ENCODE measurements at places on chromosomes 16 and 17.

- DNase-seq = no peak
Observed at GRCh38 chr17:28956112-28956511, 4.8 kb upstream of the PHF12 start.

DNA sequence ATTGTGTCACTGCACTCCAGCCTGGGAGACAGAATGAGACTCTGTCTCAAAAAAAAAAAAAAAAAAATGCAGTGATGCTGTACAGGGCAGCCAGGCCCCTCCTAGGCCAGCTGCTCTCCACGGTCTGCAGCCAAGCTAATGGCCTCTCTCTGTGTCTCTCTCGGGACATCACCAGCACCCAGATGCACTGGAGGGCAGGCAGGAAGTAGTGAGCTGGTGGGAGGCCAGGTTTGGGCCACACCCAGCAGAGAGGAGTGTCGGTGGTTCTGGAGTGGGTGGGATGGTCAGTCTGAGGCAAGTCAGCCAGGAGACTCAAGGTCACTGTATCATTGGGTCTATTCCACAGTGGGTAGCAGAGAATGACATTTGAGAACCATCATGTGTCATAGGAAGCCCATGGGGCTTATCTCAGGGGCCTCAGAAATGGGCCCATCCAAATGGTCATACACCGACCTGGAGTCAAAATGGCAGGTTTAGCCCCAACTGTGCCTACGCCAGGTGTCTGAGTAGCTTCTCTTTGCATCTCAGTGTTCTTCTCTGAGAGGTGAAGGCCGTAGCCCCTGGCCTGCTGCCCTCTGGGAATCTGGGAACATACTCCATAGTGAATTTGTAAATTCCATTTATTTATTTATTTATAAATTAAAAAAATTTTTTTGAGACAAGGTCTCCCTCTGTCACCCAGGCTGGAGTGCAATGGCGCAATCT, 22.7 kb downstream of the WNT9B start:
- DNase-seq = no peak

DNA sequence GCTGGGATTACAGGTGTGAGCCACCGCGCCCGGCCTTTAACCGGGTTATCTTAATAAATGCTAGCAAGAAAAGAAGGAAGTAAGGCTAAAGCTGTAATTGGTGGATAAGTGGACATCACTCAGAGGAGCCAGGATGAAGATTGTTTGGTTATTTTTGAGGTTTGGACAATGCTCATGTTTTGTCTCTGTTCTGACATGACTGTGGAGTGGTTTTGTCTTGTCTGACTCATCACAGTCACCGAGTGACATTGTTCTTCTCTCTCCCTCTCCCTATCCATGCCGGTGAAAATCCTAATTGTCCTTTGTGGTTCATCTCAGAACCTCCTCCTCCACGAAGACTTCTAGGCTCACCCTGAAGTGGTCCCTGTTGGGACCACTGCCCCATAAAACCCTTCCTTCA, 23.5 kb upstream of the GRIN2A start:
- DNase-seq = no peak

- DNase-seq = no peak
Observed at GRCh38 chr17:33175562-33175961, 117.5 kb downstream of the ASIC2 start.

DNA sequence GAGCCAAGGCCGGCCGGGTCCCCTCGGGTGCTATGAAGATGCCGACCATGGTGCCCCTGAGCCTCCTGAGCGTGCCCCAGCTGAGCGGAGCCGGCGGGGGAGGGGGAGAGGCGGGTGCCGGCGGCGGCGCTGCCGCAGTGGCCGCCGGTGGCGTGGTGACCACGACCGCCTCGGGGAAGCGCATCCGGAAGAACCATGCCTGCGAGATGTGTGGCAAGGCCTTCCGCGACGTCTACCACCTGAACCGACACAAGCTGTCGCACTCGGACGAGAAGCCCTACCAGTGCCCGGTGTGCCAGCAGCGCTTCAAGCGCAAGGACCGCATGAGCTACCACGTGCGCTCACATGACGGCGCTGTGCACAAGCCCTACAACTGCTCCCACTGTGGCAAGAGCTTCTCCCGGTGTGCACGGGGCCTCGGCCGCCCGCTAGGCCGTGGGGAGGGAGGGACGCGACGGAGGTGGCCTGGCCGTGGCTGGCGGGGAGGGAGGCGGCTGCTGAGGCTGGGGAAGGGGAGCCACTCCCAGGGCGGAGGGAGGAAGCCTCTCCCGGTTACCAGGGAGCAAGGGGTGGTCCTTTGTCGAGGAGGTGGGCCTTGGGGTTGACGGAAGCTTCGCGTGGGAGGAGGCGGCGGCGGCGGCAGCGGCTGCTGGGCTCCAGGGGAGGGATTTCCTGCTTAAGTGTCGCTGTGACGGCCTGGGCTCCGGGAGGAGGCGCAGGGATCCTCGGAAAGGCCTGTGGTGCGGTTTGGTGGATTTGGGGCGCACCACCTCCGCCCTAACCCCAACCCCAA, 1.3 kb downstream of the MAZ start:
- DNase-seq = peak; percentile 83

DNA sequence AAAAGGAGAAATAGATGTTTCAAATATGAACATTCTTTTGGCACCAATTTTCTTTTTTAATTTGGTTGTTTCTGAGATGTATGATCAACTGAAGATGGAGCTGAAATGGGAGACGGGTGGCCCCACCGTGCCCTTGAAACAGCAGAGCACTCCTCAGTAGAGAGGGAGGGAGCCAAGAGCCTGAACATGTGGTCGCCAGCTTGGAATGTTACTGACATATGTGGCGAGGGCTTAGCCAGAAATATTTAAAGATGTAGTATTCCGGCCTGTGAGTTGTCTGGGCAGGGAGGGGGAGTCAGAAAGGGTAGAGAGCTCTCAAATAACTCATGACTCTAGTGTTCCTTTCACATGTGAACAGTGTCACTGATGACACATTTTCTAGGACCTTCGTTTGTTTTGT, 13.3 kb upstream of the MRC2 start:
- no peak for DNase-seq

DNA sequence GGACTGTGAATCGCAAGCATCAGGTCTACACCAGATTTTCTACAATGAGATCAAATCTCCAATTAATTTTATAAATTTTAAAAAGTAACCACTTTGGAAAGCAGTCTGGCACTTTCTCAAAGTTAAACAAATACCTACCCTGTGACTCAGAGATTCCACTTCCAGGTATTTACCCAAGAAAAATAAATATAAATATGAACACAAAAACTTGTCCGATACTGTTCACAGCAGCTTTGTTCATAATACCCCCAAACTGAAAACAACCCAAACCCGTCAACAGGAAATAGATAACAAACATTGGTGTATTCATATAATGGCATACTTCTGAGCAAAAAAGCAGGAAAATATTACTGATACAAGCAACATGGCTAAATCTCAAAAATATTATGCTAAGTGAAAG, 12.1 kb downstream of the ZDHHC7 start:
- no peak for DNase-seq

GRCh38 chr17:55271223-55271571, 6.4 kb downstream of the HLF start:
- DNase-seq = no peak

DNA sequence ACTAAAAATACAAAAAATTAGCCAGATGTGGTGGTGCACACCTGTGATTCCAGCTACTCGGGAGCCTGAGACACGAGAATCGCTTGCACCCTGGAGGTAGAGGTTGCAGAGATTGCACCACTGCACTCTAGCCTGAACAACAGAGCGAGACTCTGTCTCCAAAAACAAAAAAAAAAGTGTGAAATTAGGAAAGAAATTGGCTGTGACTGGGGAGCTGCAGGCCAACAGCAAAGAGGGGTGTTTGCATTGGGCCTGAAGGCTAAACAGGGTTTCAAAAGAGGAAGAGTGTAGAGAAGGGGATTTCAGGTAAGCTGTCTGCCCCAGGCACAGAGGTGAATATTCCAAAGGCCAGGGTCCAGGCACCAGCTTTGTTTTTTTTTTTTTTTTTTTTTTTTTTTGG, 9.4 kb downstream of the BMERB1 start:
- no peak for DNase-seq

- no peak for DNase-seq
Observed at GRCh38 chr16:4370570-4371356, 885 bp upstream of the VASN start.

DNA sequence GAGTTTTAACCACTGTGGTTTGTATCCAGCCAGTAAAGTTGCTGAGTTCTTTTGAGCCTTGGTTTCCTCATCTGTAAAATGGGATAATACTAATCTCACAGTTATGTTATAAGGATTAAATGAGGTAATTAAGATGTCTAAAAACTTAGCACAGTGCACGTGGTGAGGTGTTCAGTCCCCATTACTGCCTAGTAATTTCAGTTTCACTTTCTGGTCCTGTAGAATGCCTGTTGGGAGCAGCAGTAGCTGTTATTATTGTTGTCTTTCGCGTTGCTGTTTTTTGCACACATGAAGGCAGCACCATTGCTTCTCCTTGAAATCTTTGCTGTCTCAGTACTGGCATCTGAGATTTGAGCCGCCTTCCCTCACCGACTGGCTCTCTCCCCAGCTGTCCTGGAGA, 182.4 kb downstream of the DNAH9 start:
- DNase-seq = no peak

DNA sequence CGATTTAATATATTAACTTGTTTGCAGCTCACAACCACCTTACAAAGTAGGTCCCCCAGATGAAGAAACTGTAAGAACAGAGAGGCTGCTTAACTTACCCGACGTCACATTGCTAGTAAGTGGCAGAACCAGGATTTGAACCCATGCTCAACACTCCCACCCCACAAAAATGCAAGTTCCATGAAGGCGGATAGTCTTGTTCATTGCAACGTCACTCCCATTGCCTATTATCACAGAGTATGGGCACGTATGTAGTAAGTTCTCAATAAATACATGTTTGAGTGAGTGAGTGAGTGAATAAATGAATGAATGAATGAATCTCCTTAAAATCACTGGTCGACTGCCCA, 1.1 kb downstream of the USP31 start:
- no peak for DNase-seq

DNA sequence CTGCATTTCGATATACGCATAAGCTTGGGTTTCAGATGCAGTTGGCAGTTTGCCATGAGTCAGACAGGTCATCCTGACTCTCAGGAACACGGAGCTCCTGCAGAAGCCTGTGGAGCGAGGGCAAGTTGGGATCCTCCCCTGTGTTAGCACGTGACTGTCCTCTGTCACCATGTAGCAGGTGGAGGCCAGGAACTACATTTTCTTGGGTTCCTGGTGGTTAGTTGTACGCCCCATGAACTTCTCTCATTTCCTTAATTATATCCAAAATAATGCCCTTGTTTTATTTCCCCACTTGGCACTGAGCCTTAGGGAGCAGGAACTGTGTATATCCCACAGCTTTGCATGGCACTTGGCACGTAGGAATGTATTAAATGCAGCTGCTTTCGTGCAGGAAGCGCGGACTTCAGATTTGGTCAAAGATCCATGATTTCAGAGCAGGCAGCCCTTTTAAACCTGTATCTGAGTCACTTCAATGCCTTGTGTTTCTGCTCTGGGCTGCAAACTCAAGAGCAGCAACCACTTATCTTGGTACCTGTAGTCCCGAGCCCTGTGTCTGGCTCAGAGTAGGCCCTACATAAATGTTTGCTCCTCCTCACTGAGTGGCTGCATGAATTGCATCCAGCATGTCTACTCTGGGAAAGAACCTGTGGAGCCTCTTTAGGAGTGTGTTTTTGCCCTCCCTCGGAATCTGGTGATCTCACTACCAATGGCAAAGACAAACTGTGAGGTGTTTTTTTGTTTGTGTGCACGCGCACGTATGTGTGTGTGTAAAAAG, 428.4 kb downstream of the MAF start:
- no peak for DNase-seq

DNA sequence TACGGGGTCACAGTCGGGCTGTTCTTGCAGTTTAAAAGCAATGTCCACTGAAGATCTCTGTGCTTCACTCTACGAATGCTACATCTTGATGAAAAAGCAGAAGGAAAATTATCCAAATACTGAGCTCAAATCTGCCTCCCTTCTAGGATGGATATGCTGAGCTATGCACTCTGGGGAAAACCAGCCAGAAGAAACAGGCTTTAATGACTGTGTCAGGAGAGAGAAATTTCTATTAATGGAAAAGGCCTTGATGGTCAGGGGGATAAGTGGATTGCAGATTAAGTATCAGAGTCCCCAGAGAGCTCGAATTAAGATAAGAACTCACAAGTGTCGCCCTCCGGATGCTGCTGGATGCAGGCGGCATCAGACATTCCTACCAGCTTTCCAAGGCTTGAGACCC, 39.6 kb upstream of the RCVRN start:
- no peak for DNase-seq

- DNase-seq = no peak
Observed at GRCh38 chr17:44355642-44356099, 8.0 kb downstream of the FAM171A2 start.

DNA sequence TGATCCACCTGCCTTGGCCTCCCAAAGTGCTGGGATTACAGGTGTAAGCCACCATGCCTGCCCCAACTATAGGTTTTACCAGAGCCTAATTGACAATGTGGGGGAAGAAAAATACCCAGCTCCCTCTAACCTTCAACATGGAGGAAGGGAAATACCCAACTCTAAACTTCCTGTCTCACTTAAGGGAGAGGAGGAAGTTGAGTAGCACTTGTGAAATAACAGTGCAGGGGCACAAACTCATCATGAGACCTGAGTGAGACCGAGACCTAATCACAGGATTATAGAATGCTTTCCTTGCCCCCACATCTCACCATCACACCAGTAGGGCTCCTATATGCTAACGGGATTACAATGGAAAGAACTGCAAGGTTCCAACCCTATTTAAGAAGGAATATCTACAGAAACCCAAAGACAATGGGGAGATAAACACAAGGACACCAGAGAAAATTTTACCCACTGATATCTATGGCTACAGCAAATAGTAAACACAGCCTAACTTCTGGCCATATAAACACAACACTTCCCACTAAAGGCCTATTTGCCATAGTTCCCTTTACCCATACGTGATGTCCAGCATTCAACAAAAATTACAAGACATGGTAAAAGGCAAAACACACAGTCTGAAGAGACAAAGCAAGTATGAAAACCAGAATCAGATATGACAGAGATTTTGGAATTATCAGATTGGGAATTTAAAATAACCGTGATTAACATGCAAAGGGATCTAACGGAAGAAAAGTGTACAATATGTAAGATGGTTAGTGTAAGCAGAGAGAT, 26.9 kb downstream of the OR3A1 start:
- no peak for DNase-seq

Measured in stimulated activated CD4-positive, alpha-beta T cell treated with anti-CD3 and anti-CD28 coated beads, Interleukin-2, amount 100 ng/mL, for 4 hours (primary cell).